Retinal pigment epithelial cell (primary cell): ENCODE measurements at places on chromosomes 5 and 9.

GRCh38 chr9:126307322-126308061, 19.1 kb upstream of the MVB12B start:
- no peak for DNase-seq

DNA sequence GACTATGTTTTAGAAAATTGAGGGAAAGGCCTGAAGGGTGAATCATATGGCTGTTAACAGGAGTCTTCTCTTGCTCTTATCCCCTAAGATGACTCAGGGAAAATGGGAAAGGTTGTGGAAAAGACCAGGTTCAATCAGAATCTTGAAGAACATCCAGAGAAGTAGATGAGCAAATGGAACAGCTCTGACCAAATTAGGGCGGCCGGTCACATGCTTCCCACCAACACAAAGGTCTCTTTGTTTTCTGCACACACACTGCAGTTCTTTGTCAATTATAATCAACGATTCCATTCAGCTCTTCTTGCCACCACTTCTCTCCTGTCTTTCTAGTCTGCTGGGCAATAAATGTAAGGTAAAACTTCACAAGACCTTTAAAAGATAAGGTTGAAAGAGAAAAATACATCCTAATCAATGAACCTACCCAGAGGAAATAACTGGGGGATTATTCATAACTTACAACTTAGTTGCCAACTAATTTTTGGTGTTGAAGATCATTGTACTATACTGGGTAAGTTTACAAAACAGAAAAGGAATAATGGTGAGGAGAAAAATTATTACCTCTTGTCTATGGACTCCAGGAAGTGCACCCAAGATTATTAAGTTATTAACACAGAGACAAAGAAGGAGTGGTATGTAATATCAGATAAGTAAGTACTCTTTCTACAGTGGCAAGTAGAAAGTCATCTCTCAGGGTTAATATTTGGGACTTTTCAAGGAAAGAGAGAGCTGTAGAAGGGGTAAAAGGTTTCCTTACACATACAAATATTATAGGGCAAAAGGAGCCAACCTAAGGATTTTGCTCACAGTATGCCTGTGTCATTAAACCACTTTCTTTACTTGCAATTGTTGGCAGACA, 441.9 kb upstream of the PIK3R1 start:
- DNase-seq = peak; percentile 43

GRCh38 chr9:128361986-128362646, 9.1 kb upstream of the URM1 start:
- no peak for DNase-seq

GRCh38 chr5:180353048-180353979, at the start of gene GFPT2:
GFPT2 (minus strand) TSS chr5:180353336; CDS start chr5:180353217, 119 bp downstream.
- no peak for DNase-seq

DNA sequence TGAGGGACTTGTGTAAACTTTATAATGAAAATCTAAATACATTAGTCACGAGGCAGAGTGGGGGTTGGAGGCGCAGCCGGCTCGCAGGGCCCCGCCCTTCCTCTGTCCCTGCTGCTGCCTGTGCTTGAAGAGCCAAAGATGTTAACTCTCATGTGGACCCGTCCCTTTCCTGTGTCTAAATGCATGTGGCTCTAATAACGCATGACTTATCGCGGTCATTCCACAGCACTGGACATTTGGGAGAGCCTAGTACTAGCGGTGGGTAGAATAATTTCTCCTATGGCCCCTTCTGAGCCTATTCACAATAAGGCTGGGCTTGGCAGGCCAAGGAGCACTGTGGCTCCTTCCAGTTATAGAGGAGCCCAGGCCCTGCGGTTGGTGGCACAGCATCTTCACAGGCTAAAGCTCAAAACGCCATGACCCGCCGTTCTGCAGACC, 82.3 kb upstream of the SIMC1 start:
- no peak for DNase-seq

DNA sequence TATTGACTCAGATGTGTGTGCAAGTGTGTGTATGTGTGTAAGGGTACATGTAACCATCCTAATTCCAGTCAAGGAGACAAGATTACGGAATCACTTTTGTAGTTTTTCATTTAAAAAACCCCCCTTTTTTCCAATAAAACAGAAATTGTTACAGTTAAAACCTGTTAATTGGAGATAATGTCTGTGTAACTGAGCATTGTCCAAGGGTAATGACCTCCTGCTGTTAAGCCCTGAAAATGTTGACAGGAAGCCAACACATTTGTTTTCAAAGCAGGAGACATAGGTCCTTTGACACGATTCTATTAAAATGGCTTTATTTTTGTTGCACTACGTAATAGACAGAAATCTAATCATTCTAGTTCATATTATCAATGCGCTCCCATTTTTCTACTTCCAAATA, 457.3 kb upstream of the ARRDC3 start:
- DNase-seq = peak; percentile 51

- no peak for DNase-seq
Measured at GRCh38 chr9:113599646-113600022, 136.1 kb downstream of the RGS3 start.

DNA sequence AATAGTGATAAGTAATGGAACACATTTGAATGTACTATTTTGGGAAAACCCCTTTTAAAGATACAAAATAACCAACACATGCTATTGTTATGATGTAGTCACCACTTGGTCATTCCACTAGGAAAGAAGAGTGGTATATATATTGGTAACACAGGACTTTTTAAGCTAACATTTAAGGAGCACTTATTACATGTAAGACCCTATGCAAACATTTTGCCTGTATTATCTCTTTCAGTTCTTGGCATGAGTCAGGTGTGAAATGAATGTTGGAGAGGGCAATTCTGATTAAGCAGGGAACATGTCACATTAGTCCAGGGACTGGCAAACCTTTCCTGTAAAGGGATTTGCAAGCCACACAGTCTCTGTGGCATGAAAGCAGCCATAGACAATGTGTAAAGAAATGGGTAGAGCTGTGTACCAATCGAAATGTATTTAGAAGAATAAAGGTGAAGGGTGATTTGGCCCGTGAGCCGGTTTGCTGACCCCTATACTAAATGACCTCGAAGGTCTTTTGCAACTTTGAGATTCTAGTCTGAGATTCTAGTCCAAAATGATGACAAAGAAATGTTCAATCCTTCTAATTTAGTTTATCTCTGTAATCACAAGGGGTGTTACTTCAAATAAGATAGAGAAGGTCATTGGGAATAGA, 15.3 kb downstream of the ABLIM3 start:
- no peak for DNase-seq

DNA sequence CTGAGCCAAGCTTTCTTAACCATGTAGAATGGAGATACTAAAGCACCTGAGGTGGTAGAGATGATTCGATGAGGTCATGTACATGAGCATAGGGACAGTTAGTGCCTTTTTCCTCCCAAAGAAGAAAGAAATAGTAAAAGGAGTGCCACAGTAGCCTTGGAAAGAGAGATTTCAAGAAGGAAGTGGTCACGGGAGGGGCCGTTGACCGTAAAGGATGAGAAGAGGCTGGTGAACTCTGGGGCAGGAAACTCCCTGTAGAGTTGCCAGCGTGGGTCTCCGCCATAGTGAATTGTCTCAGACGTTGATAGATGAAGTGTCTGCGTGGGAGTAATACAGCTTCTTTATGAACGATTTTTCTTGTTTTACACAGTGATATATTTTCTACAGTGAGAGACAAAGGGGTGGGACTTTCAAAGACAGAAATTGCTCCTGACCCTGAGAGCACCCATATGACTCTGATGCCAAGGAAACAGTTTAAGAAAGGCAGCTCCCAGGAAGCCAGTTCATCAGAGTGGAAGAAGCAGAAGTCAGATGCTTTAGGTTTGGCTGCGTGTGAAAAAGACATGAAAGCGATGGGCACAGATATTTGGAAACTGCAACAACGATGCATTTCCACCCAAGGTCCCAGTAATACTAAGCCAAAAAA, 41.3 kb downstream of the UGCG start:
- DNase-seq = no peak
